ENCODE measurements at places on chromosomes 7 and 10. TPM values are rescaled to one million over a fixed set of nuclear protein-coding genes. Genes with fewer than 3 reads are reported as not detected.
A peak's percentile ranks its signal among the peaks of the same experiment; 100 is the strongest.

DNA sequence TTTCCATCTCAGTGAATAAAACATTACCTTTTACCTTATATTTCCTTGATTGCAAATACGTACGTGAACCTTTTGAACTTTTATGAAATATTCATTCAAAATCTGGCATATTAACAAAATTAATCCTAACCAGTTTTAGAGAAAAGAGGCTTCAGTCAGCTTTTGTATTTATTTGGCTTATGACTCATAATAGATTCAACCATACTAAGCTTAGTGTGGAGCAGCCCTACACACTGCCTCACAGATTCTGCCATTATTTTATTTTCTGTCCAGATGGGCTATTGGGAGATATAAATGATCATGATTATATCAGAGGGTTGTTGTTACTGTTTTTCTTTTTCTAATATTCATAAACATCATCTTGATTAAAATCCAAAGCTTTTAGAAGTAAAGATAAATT lies 325.5 kb downstream of the GPR37 start:
- H3K27ac ChIP-seq, result no peak overlapping the region
- H3K4me1 ChIP-seq, result no peaks in the 10 kb centered on the region
- no peaks in the 10 kb centered on the region for H3K36me3 ChIP-seq
- DNase-seq, result no peak
- no peak overlapping the region for H3K4me3 ChIP-seq

DNA sequence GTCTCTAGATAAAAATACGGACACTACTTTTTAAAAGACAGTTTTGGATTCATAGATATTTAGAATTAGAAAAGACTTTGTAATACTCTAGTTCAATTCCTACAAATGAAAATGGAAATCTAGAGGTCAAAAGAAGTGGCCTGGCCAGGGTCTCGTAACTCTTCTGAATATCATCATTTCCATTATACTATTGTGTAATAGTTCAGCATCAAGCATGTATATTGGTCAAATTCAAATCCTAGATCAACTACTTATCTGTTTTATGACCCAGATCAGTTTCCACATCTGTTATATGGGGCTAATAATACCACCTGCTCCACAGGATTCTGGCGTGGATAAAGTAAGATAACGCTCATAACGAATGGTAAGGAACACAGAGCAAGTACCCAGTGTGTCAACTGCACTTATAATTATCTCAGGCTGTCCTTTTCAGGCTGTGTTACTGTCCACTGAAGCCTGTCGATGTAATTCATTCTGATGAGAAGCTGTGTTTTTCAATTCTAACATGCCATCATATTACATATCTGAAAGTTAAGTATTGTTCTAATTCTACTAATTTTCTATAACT lies 54.3 kb downstream of the ARHGAP21 start:
- H3K27me3 ChIP-seq, result no peaks in the 10 kb centered on the region
- no peak for DNase-seq
- no peak overlapping the region for H3K27ac ChIP-seq

DNA sequence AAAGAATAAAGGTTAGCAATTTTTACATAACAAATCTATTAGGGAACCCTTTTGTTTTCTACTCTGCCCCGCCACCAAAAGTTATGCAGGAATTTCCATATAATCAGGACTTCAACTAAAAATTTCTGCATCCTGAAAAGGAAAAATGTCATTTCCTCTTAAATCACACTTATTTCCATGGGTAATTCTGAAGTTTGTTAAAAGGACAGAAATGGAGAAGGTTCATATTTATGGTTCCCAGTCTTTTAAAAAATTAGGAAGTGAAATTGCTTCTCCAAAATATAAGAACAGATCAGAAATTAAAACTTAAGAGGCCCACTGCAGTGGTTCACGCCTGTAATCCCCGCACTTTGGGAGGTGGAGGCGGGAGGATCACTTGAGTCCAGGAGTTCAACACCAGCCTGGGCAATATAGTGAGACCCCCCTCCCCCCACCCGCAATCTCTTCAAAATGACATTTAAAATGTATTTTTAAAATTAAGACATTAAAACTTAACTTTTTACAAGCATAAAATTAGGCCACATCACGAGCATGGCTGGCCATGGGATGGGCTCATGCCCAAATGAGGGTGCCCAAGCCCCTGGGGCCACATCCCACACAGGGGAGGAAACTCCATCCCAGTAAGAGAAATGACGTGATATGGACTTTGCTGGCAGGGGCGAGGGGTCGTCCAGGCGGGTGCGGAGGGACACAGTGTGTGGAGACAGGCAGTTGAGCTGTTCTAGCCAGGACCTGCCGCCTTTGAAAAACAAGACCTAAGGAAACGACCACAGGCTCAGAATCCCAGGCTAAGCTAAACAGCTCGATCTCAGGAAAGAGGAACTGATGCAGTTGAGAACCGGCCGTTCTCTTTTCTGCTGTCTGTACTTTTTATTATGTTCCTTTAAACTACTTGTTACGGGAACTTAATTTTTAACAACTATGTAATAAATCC lies 51.3 kb upstream of the NFE2L3 start:
- H3K36me3 ChIP-seq, result no peaks in the 10 kb centered on the region
- H3K4me1 ChIP-seq, result no peaks in the 10 kb centered on the region
- no peak overlapping the region for H3K4me3 ChIP-seq

- H3K4me3 ChIP-seq, result no peak overlapping the region
- H3K27ac ChIP-seq, result no peak overlapping the region
- H3K36me3 ChIP-seq, result no peaks in the 10 kb centered on the region
- no peak for DNase-seq
- H3K27me3 ChIP-seq, result no peaks in the 10 kb centered on the region
These were observed 33.4 kb downstream of the PRKAR2B start for GRCh38 chr7:107077699-107078516.

GRCh38 chr10:128697437-128697836 lies 571.2 kb upstream of the MKI67 start:
- no peaks in the 10 kb centered on the region for H3K27me3 ChIP-seq
- no peaks in the 10 kb centered on the region for H3K4me1 ChIP-seq
- peak; percentile 87 for DNase-seq
- no peaks in the 10 kb centered on the region for H3K36me3 ChIP-seq
- no peak overlapping the region for H3K27ac ChIP-seq

DNA sequence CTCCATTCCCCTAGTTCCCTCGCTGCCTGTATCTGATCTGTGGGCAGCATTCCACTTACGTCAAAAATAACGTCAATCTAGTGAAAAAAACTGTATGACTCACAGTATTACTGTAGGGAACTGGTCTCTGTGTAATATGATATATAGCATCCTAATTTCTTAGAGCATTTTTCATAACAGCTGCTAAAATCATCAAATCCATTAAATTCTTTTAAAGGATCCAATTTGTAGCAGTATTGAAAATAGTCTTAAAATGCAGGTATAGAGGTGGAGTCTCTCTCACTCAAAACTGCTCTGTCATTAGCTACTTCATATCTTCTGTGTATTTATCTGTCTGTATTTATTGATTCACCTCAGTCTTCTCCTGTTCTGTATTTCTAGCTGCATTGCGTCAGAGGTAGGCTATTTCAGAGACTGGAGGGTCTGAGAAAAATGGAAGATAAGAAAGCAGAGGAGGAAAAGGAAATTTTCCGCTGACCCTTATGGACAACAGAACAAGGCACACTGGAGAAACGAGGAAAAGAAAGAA lies 59.9 kb downstream of the PON1 start:
- H3K4me3 ChIP-seq, result no peak overlapping the region
- no peaks in the 10 kb centered on the region for H3K4me1 ChIP-seq
- H3K27me3 ChIP-seq, result no peaks in the 10 kb centered on the region
- no peaks in the 10 kb centered on the region for H3K36me3 ChIP-seq

- no peak overlapping the region for H3K27ac ChIP-seq
- no peak overlapping the region for H3K4me3 ChIP-seq
- no peaks in the 10 kb centered on the region for H3K36me3 ChIP-seq
- peaks cover 14% of the 10 kb centered on the region for H3K4me1 ChIP-seq
These were observed 351.8 kb upstream of the ETV1 start for GRCh38 chr7:14341200-14341775.

- no peaks in the 10 kb centered on the region for H3K36me3 ChIP-seq
- H3K27ac ChIP-seq, result no peak overlapping the region
- H3K27me3 ChIP-seq, result no peaks in the 10 kb centered on the region
- no peak for DNase-seq
These were observed 301.9 kb downstream of the AHR start for GRCh38 chr7:17600340-17600752.

GRCh38 chr10:43236176-43236850 lies 30.6 kb downstream of the RASGEF1A start:
- H3K36me3 ChIP-seq, result no peaks in the 10 kb centered on the region
- no peaks in the 10 kb centered on the region for H3K4me1 ChIP-seq
- no peak for DNase-seq
- H3K27ac ChIP-seq, result no peak overlapping the region

DNA sequence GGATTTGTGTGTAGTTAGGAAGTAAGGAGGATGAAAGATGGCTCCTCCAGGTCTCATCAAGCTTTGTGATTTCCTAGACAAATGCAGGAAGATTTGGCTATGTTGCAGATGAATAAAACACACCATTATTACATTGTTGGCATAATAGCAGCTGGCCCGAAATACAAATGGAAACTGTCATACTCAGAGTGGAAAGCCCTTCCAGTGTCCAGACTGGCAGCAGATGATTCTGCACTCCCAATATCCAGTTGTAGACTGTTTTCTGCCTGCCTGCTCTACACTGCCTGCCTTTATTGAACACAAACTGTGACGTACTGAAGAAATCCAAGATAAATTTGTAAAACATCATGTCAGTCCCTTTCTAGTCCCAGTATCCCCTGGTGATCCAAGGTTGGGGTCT lies 99.7 kb upstream of the FZD1 start:
- no peak overlapping the region for H3K4me3 ChIP-seq
- H3K27ac ChIP-seq, result no peak overlapping the region
- no peaks in the 10 kb centered on the region for H3K27me3 ChIP-seq
- no peaks in the 10 kb centered on the region for H3K36me3 ChIP-seq

- H3K4me3 ChIP-seq, result peak overlapping the region; percentile 60
- peaks cover 18% of the 10 kb centered on the region for H3K4me1 ChIP-seq
- H3K27me3 ChIP-seq, result no peaks in the 10 kb centered on the region
- DNase-seq, result no peak
- no peaks in the 10 kb centered on the region for H3K36me3 ChIP-seq
These were observed 472 bp upstream of the ADAM22 start for GRCh38 chr7:87933605-87933952.

- no peak overlapping the region for H3K4me3 ChIP-seq
- H3K27me3 ChIP-seq, result no peaks in the 10 kb centered on the region
- peak; percentile 77 for DNase-seq
- H3K36me3 ChIP-seq, result no peaks in the 10 kb centered on the region
- H3K4me1 ChIP-seq, result no peaks in the 10 kb centered on the region
These were observed 538.8 kb downstream of the SORCS1 start for GRCh38 chr10:106625751-106626150.

DNA sequence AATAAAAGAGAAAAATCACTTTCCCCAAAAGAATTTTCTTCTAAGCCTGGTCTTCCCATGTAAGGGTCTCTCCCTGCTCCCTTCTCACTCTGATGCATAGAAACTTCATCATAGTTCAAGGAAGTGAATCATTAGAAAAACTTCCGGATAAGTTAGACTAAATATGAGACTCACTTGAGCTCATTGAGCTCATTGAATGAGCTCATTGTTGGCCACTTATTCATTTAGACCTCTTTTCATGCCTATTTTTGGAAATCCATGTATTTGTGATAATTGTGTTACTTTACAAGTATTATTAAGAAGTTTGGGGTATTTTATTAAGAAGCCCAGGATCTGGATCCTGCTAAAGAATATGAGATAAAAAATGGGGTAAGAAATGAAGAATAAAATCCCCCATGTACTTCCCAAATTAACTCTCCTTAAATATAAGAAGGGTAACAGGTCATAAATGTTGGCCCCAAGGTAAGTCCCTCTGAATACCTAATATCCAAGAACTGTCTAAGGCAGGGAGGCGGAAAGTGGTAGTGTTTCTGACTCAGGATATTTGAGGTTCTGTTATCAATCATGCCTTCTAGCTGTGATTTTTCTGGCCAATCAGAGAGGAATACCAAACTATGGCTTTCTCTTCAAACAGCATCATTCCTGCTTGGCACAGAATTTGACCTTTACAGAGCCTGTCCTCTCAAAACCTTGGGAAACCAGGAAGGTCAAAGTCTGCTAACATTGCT lies 236.5 kb upstream of the PTN start:
- H3K27ac ChIP-seq, result no peak overlapping the region
- no peaks in the 10 kb centered on the region for H3K4me1 ChIP-seq
- DNase-seq, result no peak
- no peaks in the 10 kb centered on the region for H3K36me3 ChIP-seq
- H3K4me3 ChIP-seq, result no peak overlapping the region

Gene RASSF4
- total RNA-seq, result 31.8 TPM

Gene TRIM8
- 103 TPM for total RNA-seq

Gene NPM3
- 15.6 TPM for total RNA-seq

Gene GRM3
- total RNA-seq, result not detected

Gene AOAH
- 16.1 TPM for total RNA-seq

Gene CPA4
- not detected for total RNA-seq
